ENCODE measurements at places on chromosomes 12 and 14.
A peak's percentile ranks its signal among the peaks of the same experiment; 100 is the strongest.

GRCh38 chr12:7042842-7043241 lies 17.7 kb upstream of the C1S start:
- peak; percentile 35 for DNase-seq

- peak; percentile 53 for DNase-seq
Observed at GRCh38 chr12:80269803-80270552, 170.6 kb downstream of the OTOGL start.

GRCh38 chr12:89880690-89881350 lies 172.2 kb upstream of the ATP2B1 start:
- DNase-seq = no peak

DNA sequence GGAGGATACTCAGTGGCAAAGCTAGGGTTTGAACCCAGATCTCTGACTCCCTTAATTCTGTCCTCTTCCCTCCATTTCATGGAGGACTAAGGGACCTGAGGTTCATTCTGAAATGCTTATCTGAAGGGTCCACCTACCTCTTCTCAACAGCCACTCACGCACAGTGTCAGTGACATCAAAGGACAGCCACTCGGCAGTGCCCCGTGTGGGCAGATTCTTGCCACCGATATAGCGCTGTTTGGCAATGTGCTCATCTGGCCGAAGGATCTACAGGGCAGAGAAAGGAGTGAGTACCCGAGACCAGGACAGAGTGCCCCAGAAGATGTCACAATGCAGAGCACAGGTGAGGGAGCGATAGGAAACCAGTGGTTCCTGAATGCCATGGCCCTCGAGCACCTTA lies 10.8 kb downstream of the TGFB3 start:
- no peak for DNase-seq

- DNase-seq = no peak
Observed at GRCh38 chr14:33704481-33704880, 246.4 kb downstream of the EGLN3 start.

- no peak for DNase-seq
Observed at GRCh38 chr14:20435582-20436362, at the start of gene KLHL33. Gene KLHL33, minus strand, starts transcription at chr14:20436166. Its CDS starts 355 bp downstream, at chr14:20435811.

DNA sequence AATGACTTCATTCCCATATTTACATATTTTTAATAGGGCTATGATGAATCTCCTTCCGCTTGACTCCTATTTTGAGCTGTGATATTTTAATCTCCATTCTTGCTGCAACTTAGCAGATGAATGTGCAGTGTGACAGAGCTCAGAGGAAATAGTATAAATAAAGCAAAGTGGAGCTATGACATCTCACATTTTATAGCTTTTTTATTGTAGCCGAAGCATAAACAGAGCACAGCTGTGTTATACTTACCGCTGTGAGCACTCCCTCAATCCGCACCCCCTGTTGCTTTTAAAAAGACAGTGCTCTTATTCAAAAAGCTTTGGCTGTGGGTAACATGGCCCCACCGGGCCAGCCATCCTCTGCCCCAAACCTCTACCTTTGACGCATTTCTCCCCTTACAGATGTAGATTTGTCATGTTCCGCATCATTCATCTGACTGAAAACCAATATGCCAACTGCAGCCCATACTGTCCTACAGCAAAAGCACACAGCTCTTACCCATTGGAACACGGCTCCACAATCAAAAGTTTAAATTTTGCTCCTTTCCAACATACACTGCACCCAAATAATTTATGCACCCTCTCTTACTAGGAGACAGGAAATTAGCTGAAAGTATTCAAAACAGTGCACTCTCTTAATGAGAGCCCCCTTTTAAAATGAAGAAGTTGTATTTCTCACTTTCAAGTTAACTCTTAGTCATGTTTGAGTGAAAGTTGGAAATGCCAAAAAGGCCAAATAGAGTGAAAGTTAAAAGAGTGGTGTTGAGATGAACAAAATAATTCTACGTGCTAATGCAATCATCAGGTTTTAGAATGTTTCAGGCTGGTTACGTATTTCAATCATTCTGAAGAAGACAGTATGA lies 429.3 kb upstream of the SOX5 start:
- DNase-seq = peak; percentile 71

DNA sequence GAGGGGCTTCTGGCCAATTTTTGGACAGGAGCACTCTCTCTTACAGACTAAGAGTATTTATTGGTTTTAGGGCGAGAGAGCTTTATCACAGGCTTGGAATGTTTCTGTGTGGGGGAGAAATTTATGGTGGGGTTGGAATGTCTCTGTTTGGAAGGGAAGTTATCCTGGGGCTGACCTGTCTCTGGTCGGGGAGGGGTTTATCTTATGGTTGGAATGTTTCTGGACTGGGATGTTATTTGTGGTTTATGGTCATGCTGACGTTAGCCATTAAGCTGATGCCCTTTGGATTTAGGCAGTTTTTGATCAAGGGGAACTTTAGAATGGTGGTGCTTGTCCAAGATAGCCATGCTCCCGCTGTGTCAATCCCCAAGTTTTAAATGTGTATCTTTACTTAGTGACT lies 614.8 kb downstream of the DIO2 start:
- DNase-seq = peak; percentile 81

GRCh38 chr14:73365727-73366126 lies 92.6 kb downstream of the NUMB start:
- DNase-seq = peak; percentile 50

- DNase-seq = peak; percentile 77
Observed at GRCh38 chr14:80587096-80587724, 354.3 kb downstream of the CEP128 start.

GRCh38 chr12:49403971-49404450 lies 36.7 kb downstream of the SPATS2 start:
- DNase-seq = no peak

DNA sequence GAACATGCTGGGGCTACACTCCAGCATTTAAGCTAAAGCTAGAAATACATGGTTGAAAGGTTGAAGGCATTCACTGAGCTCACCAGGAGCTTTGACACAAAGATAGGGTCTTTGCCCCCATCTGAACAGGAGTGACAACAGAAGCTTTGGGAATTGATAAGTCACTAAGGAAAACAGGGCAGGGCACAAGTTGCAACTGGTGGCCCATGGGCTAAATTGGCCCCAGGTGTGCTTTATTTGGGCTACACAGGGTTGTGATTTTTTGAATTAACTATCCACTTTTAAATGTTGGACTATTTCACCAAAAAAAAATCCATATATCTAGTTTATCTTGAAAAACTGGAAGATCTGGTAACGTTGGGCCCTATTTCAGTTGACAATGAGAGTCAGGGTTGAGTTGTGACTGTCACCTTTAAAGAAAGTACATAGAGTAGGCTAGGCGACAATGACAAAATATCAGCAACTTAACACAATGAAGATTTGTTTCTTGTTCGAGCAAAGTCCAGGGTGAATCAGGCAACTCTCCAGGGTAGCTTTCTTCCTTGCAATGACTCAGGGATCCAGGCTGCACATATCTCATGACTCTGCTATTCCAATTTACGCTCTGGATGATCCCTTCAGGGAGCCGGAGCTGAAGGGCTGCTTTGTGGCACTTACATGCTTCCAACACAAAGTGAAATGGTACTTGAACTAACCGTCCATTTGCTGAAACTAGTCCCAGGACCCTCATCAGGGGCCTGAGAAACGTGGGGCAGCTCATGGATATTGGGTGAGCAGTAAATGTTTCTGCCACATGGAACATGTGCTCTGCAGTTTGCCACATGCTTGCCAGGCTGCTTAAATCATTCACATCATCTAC lies 13.3 kb upstream of the EIF4B start:
- DNase-seq = peak; percentile 82

GRCh38 chr14:24102357-24103048 lies 8.4 kb downstream of the PCK2 start:
- DNase-seq = no peak

DNA sequence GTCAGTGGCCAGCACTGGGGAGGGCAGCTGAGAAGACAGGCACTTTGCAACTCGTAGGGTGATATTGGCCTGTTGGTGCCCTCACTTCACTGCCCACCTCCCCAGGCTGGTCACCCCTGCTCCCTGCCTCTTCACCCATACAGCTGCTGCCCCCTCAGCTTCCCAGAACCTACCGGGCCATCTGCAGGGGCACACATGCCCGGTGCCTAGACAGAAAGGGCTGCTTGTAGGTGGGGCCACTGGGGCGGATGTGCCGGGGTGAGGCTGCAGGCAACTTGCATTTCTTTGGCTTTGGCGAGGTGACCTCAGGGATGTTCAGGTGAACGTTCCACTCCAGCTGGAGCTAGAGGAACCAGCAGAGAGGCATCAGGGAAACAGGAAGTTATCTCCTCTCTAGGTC lies 17.2 kb downstream of the FAM186B start:
- no peak for DNase-seq

GRCh38 chr12:97500537-97500936 lies 37.9 kb downstream of the RMST start:
- DNase-seq = no peak

GRCh38 chr14:89406941-89407340 lies 10.1 kb downstream of the FOXN3 start:
- no peak for DNase-seq

- DNase-seq = no peak
Observed at GRCh38 chr14:21543521-21543960, 17.4 kb upstream of the SALL2 start.

DNA sequence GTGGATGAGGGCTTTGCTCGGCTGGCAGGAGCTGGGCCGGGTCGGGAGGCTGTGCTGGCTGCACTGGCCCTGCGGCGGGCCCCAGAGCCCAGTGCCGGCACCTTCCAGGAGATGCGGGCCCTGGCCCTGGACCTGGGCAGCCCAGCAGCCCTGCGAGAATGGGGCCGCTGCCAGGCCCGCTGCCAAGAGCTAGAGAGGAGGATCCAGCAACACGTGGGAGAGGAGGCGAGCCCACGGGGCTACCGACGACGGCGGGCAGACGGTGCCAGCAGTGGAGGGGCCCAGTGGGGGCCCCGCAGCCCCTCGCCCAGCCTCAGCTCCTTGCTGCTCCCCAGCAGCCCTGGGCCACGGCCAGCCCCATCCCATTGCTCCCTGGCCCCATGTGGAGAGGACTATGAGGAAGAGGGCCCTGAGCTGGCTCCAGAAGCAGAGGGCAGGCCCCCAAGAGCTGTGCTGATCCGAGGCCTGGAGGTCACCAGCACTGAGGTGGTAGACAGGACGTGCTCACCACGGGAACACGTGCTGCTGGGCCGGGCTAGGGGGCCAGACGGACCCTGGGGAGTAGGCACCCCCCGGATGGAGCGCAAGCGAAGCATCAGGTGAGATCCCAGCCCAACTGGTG lies 11.5 kb downstream of the ARHGEF40 start:
- DNase-seq = no peak

DNA sequence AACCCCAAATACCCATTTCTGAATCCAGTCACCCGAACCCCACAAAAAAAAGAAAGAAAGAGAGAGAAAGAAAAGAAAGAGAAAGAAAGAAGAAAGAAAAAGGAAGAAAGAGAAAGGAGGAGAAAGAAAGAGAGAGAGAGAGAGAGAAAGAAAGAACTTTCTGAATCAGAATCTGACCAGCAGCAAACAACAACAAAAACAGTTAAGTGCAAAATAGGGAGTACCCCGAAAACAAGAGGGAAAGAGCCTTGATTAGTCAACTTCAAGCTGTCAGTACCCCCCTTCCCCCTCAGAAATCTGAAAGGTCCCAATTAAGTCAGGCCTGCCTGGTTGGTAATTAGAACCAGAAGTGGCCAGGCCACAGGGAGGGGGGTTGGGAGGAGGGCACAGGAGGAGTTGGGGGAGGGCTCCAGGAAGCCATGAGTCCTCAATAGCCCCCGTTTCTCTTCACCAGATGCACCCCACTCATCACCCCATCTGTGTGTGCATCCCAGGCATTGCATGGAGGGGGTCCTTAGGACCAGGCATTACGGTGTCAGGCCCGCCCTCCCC lies 9.8 kb downstream of the RARG start:
- DNase-seq = no peak

- DNase-seq = no peak
Observed at GRCh38 chr14:61196792-61197191, 84.3 kb downstream of the TMEM30B start.

GRCh38 chr14:89093083-89093730 lies 268.8 kb downstream of the TTC8 start:
- DNase-seq = peak; percentile 37

- no peak for DNase-seq
Observed at GRCh38 chr12:132525833-132526455, 36.0 kb downstream of the FBRSL1 start.

- peak; percentile 9 for DNase-seq
Observed at GRCh38 chr12:9064815-9065606, 50.7 kb downstream of the A2M start.

DNA sequence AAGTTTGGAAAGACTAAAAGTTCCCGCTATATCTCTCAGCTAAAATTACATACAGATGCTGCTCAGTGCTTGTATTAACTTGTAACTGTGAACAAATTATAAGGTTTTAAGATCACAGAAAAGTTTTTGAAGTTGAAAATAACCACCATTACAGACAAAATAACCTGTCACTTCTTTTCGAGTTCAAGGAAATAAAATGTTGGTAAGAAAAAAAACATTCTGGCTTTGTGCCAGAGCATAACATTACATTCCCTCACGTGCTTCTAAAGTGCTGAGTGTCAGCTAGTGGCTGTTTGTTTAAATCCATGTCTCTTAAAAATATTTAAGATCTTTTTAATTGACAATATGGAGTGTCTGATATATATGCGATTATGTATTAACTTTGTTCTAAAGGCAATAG lies 27.2 kb upstream of the ADAMTS20 start:
- DNase-seq = no peak

DNA sequence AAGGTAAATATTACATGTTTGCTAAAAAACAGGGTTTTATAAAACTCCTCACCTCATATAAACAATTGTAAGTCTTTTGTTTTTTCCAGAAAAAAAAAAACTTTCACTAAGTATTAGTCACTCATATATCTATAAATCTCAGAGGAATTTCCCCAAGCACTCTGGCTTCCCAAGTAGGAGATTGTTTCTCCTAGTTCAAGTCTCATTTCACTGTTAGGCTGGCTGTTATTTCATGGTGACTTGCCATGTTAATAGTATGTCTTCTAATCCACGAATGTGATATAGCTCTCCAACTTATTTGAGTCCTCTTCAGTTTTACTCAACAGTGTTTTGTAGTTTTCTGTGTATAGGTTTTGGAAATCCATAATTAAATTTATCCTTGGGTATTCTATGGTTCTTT lies 61.6 kb downstream of the CAPZA3 start:
- DNase-seq = peak; percentile 4

DNA sequence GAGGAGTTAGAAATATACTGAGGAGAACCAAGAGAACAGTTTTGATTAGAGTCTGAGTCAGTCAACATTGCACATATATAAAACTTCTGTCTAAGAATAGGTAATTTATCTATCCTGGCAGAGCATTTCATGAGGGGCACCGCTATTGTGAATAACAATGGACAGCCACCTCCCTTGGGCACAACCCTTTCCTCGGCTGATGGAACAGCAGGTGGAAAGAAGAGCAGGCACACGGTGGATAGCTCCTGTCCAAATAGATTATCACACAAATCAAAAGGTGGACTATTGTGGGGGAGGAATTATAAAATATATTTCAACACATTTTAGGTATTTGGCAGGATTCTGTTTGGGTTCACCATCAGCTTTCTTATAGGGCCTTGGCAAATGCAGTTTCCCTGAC lies 84.0 kb upstream of the PTPRB start:
- DNase-seq = no peak

DNA sequence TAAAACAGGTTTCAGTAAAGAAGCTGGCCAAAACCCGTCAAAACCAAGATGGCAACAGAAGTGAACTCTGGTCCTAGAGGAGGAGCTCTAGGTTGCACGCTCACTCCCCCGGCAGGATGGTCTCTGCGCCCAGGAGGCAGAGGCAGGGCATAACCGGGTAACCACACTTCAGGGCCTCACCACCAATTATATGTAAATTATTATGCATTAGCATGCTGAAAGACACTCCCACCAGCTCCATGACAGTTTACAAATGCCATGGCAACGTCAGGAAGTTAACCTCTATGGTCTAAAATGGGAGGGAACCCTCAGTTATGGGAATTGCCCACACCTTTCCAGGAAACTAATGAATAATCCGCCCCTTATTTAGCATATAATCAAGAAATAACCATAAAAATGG lies 20.1 kb upstream of the SLC6A12 start:
- no peak for DNase-seq

All from iris pigment epithelial cell (primary cell).